ENCODE measurements at places on chromosomes 2 and 18.
A peak's percentile ranks its signal among the peaks of the same experiment; 100 is the strongest.

DNA sequence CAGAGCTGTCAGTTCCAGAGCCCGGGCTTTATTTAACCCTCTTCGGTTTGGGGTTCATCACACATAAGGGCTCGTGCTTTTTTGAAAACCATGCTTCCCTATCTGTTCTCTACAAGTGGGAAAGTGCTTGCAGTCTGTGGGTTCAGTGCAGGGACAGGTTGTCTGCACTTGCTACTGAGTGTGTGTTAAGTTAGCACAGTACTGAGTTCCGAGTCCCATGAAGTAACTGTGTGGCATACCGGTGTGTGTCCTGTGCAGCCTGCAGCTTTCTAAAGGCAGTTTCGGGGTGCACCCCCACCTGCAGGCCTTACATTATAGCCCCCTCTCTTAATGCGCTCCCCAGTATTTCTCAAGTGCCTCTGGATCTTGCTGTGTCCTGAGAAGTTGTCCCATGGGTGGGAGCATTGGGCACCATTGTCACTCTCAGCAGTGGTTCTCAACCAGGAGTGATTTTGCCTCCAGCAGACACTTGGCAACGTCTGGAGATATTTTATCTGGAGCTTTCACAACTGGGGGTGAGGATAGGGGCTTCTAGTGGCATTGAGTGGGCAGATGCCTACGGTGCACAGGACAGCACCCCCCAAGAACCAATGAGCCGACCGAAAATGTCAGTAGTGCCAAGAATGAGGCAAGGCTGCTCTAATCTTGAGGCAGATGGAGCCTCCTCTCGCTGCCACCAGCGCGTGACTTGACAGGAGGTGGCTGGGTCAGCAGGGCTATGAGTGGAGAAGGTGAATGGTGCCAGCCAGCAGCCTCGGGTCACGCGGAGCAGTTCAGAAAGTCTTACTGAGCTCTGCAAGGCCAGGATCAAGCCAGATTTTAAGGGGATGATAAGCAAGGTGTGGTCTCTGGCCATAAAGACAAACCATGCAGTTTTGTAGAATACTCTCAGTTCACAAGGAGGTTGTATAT lies 152.2 kb downstream of the SMAD7 start:
- DNase-seq, result peak; percentile 44

DNA sequence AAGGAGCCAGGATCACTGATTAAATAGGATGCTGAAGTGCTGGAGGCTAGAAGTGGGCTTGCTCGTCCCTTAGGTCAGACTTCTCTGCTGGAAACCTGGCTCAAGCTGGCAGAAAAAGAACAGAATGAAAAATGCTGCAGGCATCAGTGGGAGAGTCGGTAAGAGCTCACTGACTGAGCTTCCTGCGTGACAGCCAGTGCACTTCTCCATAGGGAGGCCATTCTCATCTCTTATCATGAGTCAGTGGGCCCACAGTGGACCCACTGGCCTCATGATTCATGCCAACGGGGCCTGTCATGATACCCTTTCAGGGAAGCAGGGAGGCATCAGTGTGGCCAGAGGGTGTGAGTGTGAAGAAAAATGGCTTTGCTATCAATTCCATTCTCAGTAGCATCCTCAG lies 498.2 kb downstream of the PTPRM start:
- DNase-seq, result no peak

DNA sequence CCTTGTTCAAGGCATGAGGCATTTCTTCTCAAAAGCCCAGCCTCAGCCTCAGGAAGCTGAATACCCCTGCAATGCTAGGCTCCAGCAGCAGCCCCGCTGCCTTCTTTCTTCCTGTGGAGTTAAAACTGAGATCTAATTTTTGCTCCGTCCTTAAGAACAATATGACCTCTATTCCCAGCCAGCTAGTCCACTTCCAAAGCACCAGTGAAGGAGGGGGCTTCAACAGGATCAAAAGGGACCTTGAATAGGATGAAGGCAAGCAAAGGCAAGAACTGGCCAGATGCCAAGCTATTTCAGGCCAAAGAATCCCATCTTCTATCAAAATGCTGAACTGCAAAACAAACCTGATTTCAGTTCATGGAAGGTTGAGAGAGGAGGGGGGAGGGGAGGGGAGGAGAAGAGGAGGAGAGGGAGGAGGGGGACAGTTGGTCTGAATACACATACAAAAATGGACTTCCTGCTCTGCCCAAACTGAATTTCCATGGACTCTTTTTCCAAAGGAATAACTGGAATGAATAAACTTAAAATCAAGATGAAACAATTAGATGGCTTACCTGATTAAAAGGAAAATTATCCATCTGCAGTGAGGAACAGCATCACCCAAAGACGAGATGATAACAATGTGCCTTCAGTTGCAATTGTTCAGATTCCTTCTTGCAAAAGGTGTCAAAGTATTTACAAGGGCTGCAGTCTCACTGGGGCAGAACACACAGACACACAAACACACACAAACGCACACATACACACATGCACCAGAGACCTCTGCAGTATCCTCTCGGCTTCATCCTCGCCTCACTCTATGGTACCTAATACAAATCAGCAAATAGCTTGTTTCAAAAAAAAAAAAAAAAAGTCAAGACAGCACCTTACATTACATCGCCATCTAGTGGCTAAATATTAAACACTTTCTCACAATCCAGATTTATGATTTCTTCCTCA lies at the start of gene SCN1A:
Gene SCN1A (minus strand): TSS at position 804 of the 939 bp plus-strand sequence. CDS start 54,399 bp downstream, outside the sequence.
- no peak for DNase-seq

DNA sequence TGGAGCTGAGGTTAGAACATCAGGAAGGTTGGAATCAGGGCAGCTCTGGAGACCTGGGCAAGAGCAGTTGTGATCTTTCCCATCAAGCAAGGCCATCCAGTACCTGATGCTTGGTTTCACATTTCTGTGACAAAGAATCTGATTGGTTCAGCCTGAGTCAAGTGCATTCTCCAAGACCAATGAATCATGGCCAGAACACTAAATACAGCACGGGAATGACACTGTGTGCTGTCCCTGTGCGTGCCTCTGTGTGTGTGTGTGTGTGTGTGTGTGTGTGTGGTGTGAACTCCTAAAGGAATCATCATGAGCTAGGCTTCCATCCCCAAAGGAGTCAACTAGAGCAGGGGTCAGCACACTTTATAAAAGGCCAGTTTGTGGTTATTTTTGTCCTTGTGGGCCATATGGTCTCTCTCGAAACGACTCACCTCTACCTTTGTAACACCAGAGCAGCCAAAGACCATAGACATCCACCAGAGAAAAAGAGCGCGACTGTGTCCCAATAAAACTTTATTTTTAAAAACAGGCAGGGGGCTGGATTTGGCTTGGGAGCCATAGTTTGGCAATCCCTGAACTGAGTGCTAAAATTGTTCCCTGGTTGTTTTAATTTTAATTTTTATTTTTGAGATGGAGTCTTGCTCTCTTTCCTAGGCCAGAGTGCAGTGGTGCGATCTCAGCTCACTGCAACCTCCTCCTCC lies 99.7 kb downstream of the INHBB start:
- no peak for DNase-seq

DNA sequence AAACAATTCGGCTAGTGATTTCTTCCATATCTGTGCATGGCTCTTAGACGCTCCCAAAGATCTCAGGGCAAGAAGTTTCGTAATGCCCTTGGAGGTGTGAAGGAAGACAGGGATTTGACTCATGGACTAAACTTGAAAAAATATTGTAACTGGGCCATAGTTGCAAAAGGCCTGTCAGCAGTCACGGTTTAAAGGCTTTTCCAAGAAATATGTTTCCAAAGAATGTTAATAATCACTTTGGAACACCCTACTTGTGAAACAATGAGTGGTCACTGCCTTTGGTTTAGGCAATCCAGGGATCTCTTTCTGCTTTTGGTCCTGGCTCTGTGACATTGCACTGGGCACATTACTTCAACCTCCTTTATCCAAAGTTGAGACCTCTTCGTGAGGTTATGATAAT lies 102.5 kb upstream of the RASGRP3 start:
- no peak for DNase-seq

DNA sequence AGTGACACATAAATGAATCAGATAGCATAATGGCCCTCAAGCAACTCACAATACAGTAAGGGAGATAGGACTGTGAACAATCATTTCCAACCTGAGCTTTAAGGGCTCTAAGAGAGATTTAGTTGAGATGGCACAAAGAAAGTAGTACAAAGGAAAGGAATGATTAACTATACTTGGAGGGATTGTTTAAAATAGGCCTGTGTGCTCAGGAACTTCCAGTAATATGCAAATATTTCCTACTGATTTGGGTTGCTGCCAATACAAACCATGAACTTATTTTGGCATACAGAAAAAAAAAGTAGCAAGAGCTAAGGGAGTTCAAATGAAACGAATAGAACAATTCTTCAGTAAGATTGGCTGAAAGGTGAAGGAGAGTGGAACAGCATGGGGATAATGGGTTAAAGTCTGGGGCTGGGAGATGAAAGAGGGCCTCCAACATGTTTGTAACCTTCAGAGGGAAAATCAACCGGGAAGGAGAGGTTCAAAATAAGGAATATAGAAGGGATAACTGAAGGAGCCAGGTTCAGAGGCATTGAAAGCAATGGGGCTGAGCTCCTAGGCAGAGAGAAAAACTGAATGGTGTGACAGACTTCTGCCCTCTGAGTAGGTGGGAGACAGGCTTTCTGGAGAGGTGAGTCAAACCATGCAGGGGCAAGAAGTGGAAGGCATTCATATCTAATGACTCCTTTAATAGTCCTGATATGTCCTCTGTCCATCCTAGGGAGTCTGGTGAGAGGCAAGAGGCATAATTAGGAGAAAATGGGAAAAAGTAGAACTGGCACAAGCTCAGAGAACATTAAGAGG lies 83.5 kb downstream of the DNAH7 start:
- DNase-seq, result no peak

GRCh38 chr2:70141212-70141901 lies 49.5 kb downstream of the C2orf42 start:
- peak; percentile 82 for DNase-seq

GRCh38 chr18:58024139-58024538 lies 19.9 kb upstream of the NEDD4L start:
- no peak for DNase-seq

- DNase-seq, result no peak
These were observed 980 bp downstream of the OBSL1 start for GRCh38 chr2:219570194-219570923.

GRCh38 chr2:45748239-45748638 lies 96.8 kb downstream of the PRKCE start:
- DNase-seq, result no peak

All from activated effector memory CD4-positive, alpha-beta T cell treated with anti-CD3 and anti-CD28 coated beads, Interleukin-2, amount 50 U/mL, for 16 hours (primary cell).